Hepatocyte (in vitro differentiated cells): ENCODE measurements at places on chromosomes 16 and 17. TPM values are rescaled to one million over a fixed set of nuclear protein-coding genes. Genes with fewer than 3 reads are reported as not detected.

KRTAP9-8 gene
- polyA plus RNA-seq = not detected in 2 replicates

KRTAP29-1 gene
- polyA plus RNA-seq = not detected in 2 replicates

PPY gene
- not detected in 2 replicates for polyA plus RNA-seq

CX3CL1 gene
- 4.6 and 6.6 TPM in 2 replicates for polyA plus RNA-seq

DHX38 gene
- polyA plus RNA-seq = 32.9 and 50.8 TPM in 2 replicates

EEF2K gene
- polyA plus RNA-seq = 7.9 and 8.6 TPM in 2 replicates

KLHDC4 gene
- polyA plus RNA-seq = 15.6 and 17.7 TPM in 2 replicates

FHOD1 gene
- 17.2 and 20.9 TPM in 2 replicates for polyA plus RNA-seq

HEXD gene
- polyA plus RNA-seq = 46.0 and 58.0 TPM in 2 replicates

TAT gene
- 2.7 and 2.8 TPM in 2 replicates for polyA plus RNA-seq

SPEM3 gene
- not detected in 2 replicates for polyA plus RNA-seq

PABPN1L gene
- not detected in 2 replicates for polyA plus RNA-seq

ABI3 gene
- 0.29 and 0.43 TPM in 2 replicates for polyA plus RNA-seq

GAST gene
- 2.3 TPM in 1 of 2 replicates, not detected in the other for polyA plus RNA-seq

ABCA8 gene
- polyA plus RNA-seq = 2.1 and 2.4 TPM in 2 replicates

TNFRSF13B gene
- not detected in 2 replicates for polyA plus RNA-seq

DBNDD1 gene
- 18.2 and 21.0 TPM in 2 replicates for polyA plus RNA-seq

PIRT gene
- polyA plus RNA-seq = not detected in 2 replicates

ATP2A3 gene
- polyA plus RNA-seq = 2.2 and 4.5 TPM in 2 replicates

XYLT1 gene
- 6.9 TPM in 2 replicates for polyA plus RNA-seq

TMEM235 gene
- 0.21 and 0.30 TPM in 2 replicates for polyA plus RNA-seq

JPH3 gene
- polyA plus RNA-seq = 1.8 and 2.5 TPM in 2 replicates

TMEM220 gene
- 30.0 and 32.4 TPM in 2 replicates for polyA plus RNA-seq

LYZL6 gene
- not detected in 2 replicates for polyA plus RNA-seq

MMP28 gene
- polyA plus RNA-seq = 10.8 and 12.0 TPM in 2 replicates

KRT32 gene
- polyA plus RNA-seq = not detected in 2 replicates

IGF2BP1 gene
- 37.0 and 40.7 TPM in 2 replicates for polyA plus RNA-seq

USH1G gene
- polyA plus RNA-seq = 0.46 and 0.65 TPM in 2 replicates
